ENCODE measurements at places on chromosomes 12 and 14. TPM values are rescaled to one million over a fixed set of nuclear protein-coding genes. Genes with fewer than 3 reads are reported as not detected.
A peak's percentile ranks its signal among the peaks of the same experiment; 100 is the strongest.

Gene SLC7A8
- 36.3 TPM for polyA plus RNA-seq

GRCh38 chr14:68928770-68929550 is 50.1 kb downstream of the ACTN1 start:
- DNase-seq: no peak
- H3K4me1 ChIP-seq: no peaks in the 10 kb centered on the region
- no peaks in the 10 kb centered on the region for H3K27me3 ChIP-seq
- peak overlapping the region; percentile 52 for H3K27ac ChIP-seq
- no peak overlapping the region for H3K4me3 ChIP-seq
- peaks cover 6% of the 10 kb centered on the region for H3K36me3 ChIP-seq

GRCh38 chr14:92926931-92927330 is 4.0 kb downstream of the CHGA start:
- H3K4me1 ChIP-seq: no peaks in the 10 kb centered on the region
- no peak overlapping the region for H3K4me3 ChIP-seq
- H3K36me3 ChIP-seq: no peaks in the 10 kb centered on the region
- no peak overlapping the region for H3K27ac ChIP-seq
- H3K27me3 ChIP-seq: no peaks in the 10 kb centered on the region

DNA sequence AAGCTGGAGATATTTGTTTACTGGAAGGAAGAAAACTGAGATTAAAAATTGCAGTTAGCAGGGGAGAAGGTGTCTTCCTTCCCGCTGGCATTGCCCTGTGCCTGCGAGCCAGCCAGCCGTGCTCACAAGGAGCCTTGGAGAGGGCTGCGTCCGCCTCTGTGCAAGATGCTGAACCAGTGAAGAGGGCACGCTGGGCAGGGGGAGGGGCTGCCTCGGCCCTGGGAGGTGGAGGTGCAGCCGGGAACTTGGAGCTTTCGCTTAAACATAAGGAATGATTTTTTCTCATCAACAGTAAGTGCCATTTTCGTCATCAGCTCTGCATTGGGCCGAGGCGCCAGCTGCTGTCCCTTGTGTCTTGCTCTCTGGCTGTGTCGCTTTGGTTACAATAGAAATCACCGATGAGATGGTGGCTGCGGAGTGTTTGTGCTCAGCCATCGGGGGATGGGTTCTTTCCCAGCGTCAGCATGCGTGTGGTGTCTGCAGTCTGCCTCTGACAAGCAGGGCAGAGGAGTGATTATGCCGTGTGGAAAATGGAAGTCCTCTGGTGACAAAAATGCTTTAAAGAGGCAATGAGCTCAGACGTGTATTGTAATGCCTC is 97.3 kb downstream of the ESR2 start:
- no peaks in the 10 kb centered on the region for H3K27me3 ChIP-seq
- H3K27ac ChIP-seq: peak overlapping the region; percentile 51
- peak; percentile 68 for DNase-seq
- H3K36me3 ChIP-seq: no peaks in the 10 kb centered on the region

Gene GPX2
- 19.3 TPM for polyA plus RNA-seq

Gene ZBTB39
- 1.9 TPM for polyA plus RNA-seq

Gene PLBD1
- 3.2 TPM for polyA plus RNA-seq

- no peak overlapping the region for H3K27ac ChIP-seq
- H3K4me3 ChIP-seq: no peak overlapping the region
- no peaks in the 10 kb centered on the region for H3K4me1 ChIP-seq
- H3K36me3 ChIP-seq: no peaks in the 10 kb centered on the region
Observed at GRCh38 chr12:93638954-93639353, 38.2 kb upstream of the CRADD start.

DNA sequence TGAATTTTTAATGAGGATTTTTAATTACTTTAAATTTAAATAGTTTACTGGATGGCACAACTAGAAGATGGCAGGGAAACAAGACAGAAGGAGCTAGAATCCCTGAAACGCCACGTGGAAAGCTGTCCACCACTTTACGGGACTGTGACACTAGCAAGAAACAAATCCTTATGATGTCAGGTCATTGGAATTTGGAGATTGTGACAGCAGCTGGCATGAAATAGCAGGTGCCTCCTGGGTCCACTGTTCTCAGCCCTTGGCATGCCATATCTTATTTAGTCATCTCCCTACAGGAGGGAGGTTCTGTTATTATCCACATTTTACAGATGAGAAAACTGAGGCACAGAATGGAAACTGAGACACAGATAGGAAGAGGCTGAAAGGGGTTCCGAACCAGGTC is 113.8 kb downstream of the BCL11B start:
- no peaks in the 10 kb centered on the region for H3K36me3 ChIP-seq
- H3K4me1 ChIP-seq: peaks cover 4% of the 10 kb centered on the region
- DNase-seq: no peak
- no peaks in the 10 kb centered on the region for H3K27me3 ChIP-seq
- H3K27ac ChIP-seq: no peak overlapping the region
